Hematopoietic multipotent progenitor cell treated with erythropoietin and hydrocortisone succinate and interleukin-3 and kit ligand, for 6 days (in vitro differentiated cells): ENCODE measurements at places on chromosomes 3 and 15.
A peak's percentile ranks its signal among the peaks of the same experiment; 100 is the strongest.

GRCh38 chr3:152272771-152273242 lies 4.1 kb downstream of the MBNL1 start:
- peak; percentile 72 for DNase-seq

DNA sequence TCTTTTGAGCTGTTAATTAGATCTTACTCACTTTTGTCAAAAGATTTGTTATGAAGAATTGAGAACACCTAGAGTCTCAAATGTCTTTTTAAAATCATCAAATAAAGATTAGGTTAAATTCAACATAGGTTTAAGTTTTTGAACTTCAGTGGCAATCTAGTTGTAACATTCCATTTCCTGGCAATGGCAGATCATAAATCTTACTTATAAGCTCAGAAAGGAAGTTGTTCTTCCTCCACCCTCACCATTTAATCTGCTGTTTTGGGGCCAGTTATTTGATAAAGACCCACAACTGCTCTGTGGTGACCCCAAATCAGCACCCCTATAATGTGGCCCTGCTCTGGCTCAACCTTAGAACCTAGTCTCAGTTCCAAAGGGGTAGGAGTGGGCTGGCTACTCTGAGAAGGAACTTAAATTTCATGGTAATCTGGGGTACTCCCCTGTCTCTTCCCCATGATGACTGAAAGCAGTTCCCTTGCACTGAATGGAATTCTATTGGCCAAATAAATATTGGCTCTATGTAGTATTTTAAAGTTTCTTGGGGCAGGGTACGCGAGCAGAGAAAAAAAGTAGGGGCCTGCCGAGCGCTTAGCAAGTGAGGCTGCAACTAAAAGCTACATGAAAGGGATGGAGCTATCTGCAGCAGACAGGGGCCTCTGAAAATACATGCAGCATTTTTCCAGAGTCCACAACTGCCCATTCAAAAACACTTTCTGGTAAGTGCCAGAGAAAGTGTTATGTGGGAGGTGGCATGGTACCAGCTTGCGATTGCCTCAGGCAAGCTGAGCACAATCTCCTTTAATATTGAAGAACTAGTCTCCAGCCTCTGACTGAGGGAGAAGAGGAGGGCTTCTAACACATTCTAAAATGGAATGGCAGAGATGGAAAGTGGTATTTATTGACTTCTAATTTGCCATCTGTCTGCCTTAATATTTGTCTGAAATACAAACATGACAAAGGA lies 103.6 kb upstream of the RASGRP1 start:
- no peak for DNase-seq

DNA sequence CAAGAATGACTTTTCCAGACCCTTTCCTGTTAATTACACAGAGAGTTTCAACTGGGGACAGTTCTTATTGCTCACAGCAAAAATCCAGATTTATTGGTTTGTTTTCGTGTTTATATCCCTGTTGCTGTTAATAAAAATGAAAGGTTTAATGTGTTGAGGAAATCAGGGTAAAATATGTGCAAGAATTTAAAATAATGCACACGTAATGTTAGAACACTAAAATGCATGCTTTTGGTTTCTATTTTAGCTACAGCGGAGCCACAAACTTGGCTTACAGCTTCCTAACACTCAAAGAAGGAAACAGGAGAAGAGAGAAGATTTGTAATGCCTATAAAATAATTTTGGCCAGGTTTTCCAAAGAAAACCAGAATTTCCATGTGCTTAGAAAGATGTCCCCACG lies 62.7 kb downstream of the CASR start:
- no peak for DNase-seq

DNA sequence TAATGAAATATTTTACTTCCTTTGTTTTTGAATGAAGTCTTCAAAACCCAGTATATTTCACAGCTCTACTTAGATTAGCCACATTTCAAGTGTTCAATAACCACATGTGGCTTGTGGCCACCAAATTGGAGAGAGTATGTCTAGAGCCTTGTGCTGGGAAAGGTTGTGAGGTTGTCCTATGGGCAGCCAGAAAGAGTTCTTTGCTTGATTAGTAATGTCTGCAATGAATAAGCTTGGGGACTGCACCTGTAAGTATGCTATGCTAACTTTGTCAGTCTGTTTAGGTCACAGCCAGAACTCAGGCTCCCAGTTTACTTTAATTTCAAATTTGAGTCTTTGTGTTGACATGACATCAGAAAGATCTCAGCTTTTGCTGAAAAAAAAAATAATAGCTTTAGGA lies 294.9 kb upstream of the SOX14 start:
- DNase-seq, result no peak

- DNase-seq, result no peak
Measured at GRCh38 chr15:62940755-62941361, 101.7 kb upstream of the TPM1 start.

DNA sequence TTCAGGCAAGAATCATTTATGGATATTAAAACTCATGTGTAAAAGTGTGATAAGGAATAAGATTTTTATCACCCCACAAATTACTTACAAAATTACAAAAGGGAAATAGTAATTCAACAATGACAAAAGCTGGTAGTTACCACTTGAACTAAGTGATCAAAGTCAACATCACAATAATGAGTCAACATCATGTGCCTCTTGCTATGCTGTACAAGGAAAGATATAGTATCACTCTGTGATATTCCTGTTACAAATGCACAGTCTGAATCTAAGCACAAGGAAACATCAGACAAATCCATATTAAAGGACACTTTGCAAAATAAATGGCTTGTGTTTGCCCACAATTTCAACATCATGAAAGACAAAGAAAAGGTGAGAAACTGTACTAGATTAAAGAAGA lies 90.5 kb upstream of the PLCL2 start:
- no peak for DNase-seq

DNA sequence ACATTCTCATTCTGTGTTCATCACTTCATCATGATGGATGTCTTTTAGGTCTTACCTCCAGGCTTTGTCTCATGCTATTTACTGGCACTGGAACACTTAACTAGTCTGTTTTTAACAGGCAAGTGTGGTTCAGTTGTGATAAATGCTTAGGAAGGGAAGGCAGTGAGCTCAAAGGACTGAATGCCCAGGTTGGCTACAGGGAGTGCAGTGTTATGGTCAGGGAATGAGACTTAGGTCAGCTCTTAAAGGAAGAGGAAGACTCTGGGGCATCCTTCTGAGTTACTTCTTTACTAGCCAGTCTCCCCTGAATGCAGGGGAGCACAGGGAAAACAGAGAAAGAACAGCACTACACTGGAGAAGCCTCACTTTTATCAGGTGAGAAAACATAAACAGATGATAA lies 72.6 kb downstream of the TGFBR2 start:
- no peak for DNase-seq

DNA sequence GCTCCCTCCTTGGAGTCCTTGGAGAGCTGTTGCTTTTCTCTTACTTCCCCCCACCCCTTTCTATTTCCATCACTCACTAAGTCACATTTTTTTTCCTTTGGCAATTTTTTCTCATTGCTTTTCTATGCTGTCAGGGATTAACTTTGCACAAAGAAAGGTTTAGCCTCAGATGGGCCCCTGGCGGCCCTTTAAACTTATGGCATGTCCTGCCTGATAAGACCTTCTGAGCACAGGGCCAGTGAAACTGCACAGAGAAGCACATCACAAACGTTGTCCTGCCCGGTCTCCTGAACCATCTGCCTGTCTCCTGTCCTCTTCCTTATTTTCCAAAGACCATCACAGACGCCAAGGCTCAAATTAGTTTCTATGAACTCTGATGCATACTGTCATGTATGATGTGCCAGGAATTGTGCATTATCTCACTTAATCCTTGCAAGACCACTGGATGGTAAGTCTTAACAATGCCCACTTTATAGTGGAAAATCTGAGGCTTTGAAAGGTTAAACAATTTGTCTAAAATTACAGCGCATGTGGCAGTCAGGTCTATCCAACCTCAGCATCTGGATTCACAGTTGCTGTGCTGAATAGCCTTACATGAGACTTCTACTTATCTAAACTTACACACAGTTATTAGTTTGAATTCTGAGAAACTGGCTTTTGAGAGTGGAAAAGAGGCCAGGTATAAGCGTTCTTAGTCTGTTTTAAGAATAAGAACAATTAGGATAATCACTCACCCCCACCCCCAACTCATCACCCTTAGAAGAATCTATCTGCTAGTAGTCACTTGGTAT lies 648.1 kb downstream of the NTRK3 start:
- no peak for DNase-seq
